HAP-1 (cell line): ENCODE measurements at places on chromosomes 2 and 18.

DNA sequence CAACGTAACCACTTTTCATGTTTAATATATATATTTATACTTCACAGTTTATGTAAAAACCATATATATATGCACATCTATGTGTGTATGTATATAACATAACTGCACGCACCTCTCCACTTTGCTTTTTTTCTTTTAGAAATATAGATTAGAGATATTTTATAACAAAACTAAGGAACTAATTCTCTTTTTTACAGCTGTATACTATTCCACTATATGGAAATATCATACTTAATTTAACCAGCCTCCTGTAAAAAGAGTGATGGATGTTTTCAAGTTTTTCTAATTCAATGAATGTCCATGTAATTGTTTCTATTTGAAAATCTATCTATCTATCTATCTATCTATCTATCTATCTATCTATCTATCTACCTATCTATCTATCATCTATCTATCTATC lies 4.6 kb downstream of the ARHGAP15 start:
- no peak for DNase-seq

DNA sequence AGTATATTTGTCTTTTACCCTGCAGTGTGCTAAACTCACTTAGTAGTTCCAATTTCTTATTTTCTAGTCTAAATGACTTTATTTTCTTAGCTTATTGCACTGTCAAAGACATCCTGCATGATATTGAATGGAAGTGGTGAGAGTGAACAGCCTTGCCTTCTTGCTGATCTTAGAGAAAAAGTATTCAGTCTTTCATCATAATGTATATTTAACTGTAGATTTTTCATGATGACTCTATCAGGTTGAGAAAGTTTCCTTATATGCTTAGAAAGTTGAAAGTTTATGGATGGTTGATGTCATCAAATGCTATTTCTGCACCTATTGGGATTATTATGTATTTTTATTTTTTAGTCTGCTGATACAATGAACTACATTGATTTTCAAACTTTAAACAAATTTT lies 21.3 kb upstream of the COL3A1 start:
- no peak for DNase-seq

DNA sequence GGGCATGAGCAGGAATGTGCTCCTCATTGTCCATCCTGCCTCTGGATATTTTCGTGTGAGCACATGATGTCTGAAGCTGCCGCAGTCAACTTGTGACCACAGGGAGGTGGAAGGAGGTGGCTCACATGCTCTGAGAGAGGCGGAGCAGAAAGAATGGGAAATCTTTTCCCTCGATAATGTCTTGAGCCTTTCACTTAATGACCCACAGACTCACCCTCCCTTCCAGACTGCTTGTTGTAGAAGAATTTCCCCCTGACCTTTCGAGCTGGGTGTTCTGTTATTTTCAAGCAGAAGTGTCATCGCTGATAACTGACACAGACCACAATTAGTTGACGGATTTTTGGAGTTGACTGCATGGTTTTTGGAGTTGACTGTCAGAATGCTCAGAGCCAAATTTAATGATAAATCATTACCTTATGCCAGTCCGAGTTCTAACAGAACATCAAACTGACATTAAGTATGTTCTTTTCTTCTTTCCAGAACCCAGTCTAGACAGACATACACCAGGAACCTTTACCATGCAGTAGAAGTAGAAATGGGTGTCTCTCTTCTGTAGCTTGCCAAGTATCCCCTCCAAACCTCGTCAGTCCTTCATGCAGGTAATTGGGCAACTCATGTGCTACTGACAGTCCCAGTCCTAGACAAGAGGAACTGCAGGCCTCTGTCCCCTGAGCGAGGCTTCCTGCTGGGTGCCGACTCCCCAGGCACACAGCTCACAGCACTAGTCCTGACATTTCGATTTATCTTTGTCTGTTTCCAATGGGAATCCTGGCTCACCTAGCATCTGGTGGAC lies 29.4 kb upstream of the RTTN start:
- DNase-seq, result no peak

GRCh38 chr2:42192652-42193566 lies 23.8 kb downstream of the EML4 start:
- DNase-seq, result no peak

DNA sequence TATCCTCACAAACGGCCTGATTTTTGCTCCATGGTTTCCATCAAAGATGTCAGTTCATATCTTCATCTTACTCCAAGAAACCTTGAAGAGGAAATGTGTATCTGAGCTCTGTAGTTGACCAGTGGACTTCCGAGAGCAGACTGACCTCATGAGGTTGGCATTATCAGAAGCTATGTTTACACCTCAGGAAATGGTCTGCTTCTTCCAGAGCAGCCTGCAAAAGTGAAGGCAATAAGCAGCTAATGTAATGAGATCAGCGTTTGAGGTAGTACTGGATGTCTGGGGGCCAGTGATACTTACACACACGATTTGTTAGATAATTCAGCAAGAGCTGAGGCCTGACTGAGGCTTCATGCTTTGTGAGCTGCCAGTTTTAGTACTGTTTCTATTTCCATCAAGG lies 189.7 kb downstream of the LRRTM1 start:
- no peak for DNase-seq

DNA sequence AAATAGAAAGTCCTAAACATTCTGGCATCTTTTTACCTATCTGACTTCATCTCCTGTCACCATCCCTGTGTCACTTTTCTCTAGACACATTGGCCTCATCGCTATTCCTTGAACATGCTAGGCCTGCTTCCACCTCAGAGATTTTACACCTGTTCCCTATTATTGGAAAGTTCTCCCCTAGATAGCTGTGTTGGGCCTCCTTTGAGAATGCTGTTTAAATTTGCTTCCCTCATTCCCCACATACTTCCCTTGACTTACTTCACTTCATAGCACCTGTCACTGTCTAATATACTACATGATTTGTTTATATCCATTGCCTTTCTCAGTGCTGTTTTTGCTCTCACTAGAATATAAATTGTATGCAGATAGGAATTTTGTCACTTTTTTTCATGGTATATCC lies 317.0 kb upstream of the GCFC2 start:
- DNase-seq, result no peak

GRCh38 chr2:20143263-20143662 lies 81.7 kb downstream of the SDC1 start:
- DNase-seq, result no peak

GRCh38 chr2:42060718-42061619 lies 13.1 kb downstream of the PKDCC start:
- DNase-seq, result peak; percentile 52

DNA sequence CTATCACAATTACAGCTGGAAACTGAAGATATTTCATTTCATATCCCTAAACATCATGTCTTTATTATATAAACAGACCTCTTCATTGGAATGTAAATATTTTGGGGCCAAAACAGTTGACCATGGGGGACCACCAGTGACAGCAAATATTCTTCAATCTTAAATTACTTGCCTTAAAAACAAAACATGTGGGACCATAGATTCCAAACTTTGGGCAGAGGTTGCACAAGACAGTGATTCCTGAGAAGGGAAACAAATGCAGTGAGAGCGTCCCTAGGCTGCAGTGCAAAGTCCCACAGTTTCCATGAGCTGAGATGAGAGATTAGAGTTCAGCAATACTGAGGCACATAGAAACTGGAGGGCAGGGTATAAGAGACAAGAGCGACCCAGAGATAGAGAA lies 818.9 kb downstream of the CBLN2 start:
- DNase-seq, result no peak

- DNase-seq, result no peak
Measured at GRCh38 chr18:40371673-40372072, 1583.4 kb upstream of the PIK3C3 start.

DNA sequence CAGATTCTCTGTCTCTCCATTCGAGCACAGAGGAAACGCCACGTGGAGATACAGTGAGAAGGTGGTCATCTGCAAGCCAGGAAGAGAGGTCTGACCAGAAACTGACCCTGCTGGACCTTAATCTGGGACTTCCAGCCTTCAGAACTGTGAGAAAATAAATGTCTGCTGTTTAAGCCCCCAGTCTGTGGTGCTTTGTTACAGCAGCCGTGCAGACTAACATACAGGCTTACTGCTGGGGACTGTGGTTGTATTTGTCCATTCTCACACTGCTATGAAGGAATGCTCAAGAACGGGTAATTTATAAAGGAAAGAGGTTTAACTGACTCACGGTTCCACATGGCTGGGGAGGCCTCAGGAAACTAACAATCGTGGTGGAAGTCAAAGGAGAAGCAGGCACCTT lies 432.7 kb downstream of the IRS1 start:
- DNase-seq, result no peak

DNA sequence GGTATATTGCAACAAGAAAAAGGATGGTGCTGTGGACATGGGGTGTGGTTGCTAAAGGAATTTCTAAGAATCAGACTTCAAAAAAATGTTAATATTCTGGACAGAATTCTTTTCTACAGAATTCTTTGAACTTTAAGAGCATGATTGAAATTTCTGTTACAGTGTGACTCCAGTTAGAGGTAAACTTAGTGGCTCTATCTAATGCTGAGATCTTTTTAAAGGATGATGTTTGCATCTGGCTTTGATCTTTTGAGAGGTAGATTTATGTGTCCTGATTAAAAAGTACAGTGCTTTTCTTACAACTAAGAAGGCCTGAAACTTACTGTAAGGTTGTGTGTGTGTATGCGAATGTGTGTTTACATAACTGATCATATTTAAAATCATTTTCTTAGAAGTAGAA lies 25.4 kb downstream of the NCK2 start:
- no peak for DNase-seq

DNA sequence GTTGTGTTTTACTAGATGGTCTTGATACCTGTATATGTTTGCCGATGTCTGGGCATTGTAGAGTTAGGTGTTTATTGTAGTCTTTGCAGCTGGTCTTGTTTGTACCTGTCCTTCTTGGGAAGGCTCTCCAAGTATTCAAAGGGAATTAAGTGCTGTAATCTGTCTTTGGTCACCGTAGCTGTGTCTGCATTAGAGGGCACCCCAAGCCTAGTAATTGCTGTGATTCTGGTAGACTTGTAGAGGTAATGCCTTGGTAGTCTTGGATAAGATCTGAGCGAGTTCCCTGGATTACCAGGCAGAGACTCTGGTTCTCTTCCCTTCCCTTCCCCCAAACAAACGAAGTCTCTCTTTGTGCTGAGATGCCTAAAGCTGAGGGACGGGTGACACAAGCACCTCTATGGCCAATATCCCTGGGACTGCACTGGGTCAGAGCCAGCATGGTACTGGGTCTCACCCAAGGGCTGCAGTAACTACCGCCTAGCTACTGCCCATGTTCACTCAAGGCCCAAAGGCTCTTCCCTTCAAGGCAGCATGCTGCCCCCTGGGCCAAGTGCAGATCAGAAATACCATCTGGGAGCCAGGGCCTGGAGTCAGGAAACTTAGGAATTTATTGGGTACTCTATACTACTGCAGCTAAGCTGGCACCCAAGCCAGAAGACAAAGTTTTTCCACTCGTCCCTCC lies 27.1 kb downstream of the STPG4 start:
- DNase-seq, result no peak

DNA sequence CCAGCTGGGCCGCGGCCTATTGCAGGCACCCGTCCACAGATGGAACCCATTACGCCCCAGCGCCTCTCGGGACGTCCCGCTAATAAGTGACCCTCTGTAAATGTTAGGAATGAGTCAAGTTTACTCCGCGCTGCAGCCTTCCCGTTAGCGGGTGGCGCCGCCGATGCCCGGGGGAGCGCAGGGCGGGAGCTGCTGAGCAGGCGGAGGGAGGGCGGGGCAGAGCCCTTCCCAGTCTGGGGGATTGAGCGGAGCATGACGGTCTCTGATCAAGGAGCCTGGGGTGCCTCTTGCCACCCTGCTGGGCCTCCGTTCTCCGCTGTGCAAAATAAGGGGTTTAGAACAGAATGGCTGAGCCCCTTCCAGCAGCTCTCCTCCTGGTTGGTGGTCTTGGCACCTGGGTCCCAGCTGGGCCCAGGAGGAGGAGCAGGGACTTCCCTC lies 10.5 kb downstream of the CROCC2 start:
- peak; percentile 9 for DNase-seq

DNA sequence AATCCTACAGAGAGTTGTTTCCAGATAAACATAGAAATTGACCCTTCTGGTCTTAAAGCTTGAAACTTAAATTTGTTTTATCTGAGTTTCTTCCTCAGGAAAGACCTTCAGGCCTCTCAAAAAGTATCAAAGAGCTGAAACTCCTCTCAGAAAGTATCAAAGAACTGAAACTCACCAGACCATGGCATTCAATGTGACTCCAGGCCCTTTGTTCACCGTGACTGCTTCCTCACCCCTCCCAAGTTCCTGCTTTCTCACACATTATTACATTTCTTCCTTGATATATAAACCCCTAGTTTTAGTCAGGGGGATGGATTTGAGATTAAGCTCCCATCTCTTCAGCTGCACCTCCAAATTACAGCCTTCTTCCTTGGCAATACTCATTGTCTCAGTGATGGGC lies 6.0 kb downstream of the ANKMY1 start:
- DNase-seq, result no peak
